Hippocampal formation (tissue), 2 donors: ENCODE measurements at places on chromosomes 7 and 10.
A peak's percentile ranks its signal among the peaks of the same experiment; 100 is the strongest.

DNA sequence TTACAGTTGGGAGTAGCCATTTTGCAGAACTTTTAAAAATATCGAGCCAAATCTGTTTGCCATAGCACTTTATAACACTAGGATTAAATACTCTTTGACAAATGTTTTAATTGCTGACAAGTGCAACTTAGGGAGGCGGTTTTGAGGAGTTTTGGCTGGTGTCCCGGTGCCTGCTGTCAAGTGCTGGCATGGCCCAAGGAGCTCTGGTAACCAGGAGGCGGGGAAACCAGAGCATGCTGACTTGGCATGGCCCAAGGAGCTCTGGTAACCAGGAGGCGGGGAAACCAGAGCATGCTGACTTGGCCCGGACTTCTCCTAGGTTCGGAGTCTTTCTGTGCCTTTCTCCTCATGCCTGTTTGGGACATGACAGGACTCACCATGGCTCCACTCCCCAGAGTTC is 30.8 kb upstream of the ZNF32 start:
- peak; percentile 36 for DNase-seq

GRCh38 chr7:7751243-7752092 is 33.1 kb upstream of the RPA3 start:
- no peak for DNase-seq

GRCh38 chr10:62710182-62710581 is 94.3 kb upstream of the ADO start:
- DNase-seq: no peak

- DNase-seq: no peak
Measured at GRCh38 chr7:155458878-155459699, 1.2 kb downstream of the EN2 start.

DNA sequence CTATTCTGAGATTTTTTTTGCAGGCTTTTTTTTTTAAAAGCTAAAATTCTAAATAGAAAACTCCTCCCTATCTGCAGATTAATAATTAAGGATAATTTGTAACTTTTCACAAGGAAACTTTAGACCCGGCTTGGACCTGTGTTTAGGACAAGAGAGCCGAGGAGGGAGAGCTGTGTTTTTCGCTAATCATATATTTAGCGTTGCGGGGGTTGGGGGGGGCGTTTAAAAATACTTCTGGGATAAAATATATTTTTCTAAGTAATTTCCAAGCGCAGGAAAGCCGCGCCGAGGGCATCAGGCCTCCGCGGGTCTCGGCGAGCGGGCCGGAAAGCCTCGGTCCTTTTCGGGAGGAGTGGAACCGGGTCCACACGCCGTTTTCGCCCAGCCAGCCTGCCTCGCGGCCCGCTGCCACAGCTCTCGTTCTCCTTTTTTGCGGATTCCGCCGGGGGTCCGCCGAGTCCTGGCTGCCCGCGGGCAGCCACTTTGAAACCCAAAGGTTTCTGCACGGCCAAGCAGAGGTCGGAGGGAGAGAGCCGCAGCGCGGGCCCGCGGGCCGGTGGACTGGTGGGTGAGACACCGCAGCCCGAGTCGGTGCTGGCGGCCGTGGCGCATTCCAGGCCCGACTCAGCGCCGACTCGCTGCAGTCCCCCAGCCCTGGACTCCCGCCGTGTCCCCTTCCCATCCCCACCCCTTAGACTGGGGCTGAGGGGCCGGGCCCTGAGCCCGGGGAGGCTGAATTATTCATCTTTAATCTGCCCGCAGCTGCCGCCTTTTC is 2.3 kb downstream of the PAX2 start:
- DNase-seq: no peak

DNA sequence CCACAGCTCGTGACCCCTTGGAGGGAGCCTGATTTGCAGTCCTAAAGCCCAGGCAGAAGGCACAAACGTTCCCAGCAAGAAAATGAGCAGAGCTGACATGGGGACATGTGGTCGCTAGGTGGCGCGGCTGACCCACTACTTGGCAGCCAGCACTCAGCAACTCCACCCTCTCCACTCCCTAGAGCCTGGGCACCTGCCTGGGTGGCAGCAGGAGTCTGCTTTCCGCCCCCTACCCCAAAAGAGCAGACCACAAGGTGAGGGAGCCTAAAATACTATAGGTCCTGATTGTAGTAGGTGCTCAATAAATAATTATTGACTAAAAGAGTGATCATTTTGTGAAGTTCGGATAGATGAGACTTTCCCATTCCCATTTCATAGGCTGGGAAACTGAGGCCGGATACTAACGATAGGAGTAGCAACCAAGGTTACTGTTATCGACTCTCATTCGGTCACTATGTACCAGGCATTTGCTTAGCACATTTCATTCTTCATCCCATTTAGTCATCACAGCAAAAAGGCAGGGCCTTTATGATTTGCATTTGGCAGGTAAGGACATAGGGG is 57.4 kb downstream of the NEUROG3 start:
- peak; percentile 35 for DNase-seq

- no peak for DNase-seq
Measured at GRCh38 chr7:150514748-150515222, at the start of gene GIMAP7. GIMAP7 (plus strand) TSS chr7:150514872; CDS start chr7:150519975, 5,103 bp downstream.

GRCh38 chr10:132375116-132375794 is 21.7 kb upstream of the PWWP2B start:
- DNase-seq: no peak

GRCh38 chr10:13955409-13956068 is 368.8 kb downstream of the PRPF18 start:
- no peak for DNase-seq

DNA sequence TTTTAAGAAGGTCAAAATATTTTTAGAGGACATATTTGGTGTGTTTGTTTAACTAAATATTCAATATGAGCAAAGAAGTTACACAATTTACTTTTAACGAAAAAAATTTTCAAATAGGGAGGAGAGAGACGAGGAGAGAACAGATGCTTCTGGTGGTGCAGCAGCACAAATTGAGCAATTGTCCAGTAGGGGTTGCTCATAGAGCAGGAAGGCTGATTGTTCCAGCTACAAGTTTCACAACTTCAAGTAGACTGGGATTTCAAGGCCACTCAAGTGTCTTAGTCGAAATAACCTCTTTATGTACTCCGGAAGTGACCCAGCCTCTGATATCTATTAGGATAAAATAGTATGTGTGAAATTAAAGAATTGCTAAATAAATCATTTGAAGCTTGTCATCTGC is 197.9 kb downstream of the HDAC9 start:
- DNase-seq: no peak

DNA sequence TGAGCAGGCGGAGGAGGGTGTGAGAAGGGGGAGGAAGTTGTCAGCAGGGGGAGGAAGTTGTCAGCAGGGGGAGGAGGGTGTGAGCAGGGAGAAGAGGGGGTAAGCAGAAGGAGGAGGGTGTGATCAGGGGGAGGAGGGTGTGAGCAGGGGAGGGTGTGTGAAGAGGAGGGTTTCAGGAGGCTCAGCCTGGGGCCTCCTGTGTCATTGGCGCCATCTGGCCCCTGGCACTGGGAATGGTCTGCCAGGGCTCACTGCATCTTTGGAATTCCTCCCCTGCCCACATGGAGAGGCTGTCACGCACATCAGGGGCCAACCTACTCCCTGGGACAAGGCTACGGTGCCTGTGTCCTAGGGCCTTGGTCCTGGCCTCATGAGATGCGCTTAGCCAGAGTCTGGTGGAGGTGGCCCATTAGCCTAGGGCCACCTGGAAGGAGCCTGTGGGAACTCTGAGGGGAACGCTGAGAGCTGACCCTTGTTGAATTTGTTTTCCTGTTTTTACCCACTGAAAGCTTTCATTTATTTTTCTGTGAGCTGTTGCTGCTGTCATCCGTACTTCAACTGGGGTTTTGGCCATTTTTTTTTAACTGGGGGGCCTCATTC is 18.0 kb downstream of the CAMK2B start:
- DNase-seq: no peak

- no peak for DNase-seq
Measured at GRCh38 chr10:35762311-35763030, 120.4 kb upstream of the FZD8 start.

DNA sequence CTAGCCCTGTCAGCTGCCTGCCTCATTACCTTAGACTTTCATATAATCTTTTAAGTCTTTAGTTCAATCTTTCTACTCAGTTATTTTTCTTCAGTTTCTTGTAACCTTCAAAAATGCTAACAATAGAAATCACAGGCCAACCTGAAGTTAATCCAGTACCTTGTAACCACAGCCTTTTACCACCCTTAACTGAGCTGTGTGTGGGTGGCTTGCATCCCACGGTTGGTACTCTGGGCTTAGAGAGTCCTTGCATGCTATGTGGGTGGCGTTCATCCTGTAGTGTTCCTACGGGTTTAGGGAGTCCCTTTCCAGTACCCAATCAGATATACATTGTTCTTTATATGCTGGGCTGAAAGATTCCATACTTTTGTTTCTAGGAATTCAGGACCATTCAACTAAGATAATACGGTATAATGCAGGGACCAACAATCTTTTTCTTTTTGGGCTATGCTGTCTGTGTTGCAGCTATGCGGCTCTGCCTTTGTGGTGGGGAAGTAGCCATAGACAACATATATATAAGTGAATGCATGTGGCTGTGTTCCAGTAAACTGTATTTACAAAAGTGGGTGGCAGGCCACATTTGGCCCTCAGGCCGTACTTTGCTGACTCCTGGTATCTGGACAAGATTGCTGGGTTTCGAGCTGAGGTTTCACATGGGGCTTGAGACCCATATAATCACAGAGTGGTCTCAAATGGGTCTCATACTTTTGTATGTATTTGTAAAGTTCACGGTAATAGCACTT is 280.8 kb upstream of the LRGUK start:
- no peak for DNase-seq

GRCh38 chr7:108145401-108145800 is 15.2 kb upstream of the LAMB4 start:
- DNase-seq: no peak

DNA sequence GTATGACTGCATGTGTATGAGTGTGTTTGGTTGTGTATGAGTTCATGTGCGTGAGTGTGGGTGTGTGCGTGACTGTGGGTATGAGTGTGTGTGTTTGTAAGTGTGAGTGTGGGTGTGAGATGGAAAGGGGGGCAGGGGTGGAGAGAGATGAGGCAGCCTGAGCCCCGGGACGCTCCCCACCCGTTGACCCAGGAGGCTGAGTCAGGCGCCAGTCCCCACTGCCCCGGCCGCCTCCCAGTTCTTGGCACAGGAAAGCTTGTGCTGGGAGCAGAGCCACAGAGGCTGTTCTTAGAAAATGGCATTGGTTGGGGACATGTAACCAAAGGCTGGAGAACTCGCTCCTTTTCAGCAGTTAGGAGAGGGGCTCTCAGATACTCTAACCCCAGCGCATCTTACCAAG is 27.8 kb upstream of the NUB1 start:
- DNase-seq: no peak

DNA sequence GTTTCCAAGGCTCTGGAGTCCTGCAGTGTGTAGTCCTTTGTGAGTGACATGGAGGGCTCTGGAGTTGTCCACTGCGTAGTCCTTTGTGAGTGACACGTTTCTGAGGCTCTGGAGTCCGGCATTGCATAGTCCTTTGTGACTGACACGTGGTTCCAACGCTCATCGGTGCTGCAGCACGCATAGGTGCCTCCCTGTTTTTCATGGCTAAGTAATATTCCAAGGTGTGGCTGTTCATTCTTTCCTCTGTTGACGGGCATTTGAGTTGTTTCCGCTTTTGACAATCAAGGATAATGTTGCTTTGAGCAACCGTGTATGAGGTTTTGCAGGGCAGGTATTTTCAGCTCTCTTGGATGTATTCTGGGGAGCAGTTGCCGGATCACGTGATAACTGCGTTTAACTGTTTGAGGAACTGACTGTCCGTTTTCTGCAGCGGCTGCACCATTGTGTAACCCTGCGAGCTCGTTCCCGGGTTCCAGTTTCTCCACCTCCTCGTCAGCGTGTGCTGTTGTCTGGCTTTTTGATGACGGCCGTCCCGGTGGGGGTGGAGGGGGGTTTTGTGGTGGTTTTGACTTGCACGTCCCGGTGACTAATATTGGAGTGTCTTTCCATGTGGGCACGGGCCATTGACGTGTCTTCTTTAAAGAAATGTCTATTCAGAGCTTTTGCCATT is 21.1 kb downstream of the FAM20C start:
- DNase-seq: no peak

DNA sequence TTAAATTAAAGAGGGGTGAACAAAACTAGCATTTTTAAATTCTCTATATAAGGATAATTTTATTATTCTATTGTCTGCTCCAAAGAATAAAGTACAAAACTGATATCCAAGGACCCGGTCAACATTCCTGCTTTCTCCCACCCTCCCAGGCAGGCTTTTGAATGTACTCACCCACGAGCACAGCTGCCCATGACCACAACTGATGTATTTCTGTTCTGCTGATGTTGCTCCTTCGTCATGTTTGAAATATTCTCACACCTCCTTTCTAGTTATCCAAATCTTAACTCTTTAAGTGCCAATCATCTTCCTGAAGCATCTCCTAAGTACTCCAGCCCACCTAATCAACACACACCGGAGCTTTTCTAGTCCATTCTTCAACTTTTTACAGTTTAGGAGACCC is 46.7 kb downstream of the CALD1 start:
- DNase-seq: no peak

DNA sequence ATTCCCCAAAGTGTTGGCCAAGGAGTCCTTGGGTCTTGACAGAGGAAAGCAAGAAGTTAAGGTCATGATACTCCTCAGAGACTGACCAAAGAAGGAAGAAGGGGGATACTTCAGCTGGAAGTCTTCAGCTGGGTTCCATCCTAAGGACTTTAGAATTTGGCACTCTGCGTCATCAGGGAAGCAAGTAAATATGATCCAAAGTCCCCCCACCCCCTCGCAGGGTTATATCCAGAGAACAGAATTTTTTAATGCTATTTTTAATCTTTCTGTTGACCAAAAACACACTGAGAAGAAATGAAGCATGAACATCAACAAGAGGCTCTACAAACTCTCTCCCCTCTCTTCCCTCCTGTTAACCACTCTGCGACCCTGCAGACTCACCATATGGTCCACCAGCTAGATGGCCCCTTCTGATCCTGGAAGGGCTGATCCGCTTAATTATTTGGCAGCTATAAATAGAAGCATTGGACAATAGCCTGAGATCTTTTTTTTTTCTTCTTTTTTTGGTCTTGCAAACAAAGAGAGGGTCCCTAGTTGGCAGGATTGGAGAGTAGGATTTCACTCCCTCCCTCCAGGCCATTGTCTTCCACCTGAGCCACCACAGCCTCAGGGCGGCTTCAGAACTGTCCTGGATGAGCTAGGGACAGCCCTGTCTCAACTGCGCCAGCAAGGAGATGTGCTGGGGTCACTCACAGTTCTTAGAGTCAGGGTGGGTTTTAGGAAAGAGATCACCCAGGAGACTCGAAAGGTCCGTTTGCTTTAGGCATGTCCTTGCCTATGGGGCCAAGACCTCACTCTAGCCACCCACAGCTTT is 196.0 kb downstream of the KCNMA1 start:
- no peak for DNase-seq

DNA sequence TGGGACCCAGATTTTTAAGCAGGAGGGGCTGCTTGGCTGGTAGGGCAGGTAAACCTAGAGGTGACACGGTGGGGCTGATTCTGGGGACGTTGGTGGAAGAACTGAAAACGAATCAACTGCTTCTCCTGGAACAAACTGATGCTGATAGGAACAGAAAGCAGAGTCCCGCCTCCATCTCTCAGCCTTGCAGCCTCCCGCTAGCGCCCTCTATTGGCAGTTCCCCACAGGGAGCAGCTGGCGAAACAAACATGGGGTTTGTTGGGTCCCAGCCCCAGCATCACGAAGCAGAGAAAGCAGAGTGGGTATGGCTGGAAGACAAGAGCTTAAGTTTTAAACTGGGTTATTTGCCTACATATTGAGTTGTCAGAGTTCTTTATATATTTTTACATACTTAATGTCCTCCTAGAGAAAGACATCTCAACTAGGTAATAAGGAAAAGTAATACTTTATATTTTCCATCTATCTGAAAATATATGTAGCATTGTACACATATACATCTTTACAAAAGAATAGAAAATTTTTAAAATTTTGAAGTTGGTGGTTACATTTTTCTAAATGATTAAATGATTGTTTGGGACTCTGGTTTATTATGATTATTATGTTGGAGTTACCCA is 42.3 kb upstream of the FOXI2 start:
- no peak for DNase-seq
